CD14-positive monocyte (primary cell): ENCODE measurements at places on chromosomes 12 and 14.

- no peak for DNase-seq
Measured at GRCh38 chr12:5173511-5174011, 129.9 kb downstream of the KCNA5 start.

- DNase-seq: no peak
Measured at GRCh38 chr14:64825006-64825405, 54.7 kb downstream of the SPTB start.

DNA sequence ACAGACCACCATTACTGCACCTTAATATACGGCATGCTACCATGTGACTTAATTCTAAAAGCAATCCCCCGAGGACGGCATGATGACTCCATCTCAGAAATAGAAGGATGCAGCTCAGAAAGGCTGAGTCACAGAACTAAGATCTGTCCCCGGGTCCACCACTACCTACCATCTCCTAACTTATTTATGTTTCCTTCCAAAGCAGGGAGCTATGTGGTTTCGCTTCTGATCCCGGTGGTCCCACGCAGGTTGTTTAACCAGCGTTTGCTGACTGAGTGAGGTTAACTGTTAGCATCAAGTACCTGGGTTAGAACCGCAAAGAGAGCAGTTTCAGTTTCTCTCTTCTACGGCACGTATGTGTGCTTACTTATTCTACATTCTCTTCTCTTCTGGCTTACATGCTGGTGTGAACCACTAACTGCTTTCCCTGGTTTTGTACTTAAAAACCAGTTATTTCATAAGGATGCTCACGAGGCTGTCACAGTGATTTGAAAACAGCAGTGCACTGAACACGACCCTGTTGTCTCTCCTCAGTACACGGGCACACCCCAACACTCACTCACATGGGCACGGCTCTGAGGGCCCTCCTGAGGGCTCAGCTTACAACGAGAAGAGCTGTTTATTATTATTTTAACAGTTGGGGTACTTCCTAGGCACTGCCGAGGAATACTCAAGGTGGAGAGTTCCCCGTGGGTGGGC lies 66.7 kb downstream of the CCDC88C start:
- DNase-seq: no peak

GRCh38 chr12:31460024-31460423 lies 130.9 kb downstream of the DENND5B start:
- no peak for DNase-seq

DNA sequence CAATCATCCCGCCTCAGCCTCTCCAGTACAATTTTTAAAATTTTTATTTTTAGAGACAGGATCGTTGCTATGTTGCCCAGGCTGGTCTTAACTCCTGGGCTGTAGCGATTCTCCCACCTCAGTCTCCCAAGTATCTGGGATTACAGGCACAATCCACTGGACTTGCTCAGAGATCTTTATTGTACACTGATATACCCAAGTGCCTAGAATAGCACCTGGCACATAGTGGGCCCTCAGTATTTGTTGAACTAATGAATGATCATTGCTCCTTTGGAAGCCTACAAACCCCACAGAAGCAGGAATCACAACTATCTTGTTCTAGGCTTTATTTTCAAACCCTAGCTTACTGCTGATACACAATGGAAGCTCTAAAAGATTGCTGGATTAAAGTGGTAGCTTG lies 1.9 kb upstream of the PNN start:
- no peak for DNase-seq

DNA sequence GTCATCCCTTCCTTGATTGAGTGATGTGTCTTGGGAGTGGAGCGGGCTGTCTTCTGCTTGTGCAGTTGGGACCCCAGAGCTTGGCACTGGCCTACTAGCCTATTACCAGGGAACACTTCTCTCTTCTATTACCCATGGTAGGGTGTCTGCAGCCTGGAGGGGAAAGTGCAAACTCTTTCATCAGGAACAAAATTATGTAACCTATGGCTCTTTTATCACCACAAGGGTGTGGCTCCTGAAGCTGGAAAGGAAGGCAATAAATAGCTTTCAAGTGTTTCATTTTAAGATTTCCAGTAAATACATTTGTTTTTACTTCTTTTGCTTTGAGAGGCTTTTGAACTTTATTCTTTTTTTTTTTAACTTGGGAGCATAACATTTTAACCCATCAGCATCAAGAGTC lies 349.7 kb upstream of the FAR2 start:
- peak; percentile 20 for DNase-seq

GRCh38 chr14:75310295-75311111 lies 31.9 kb downstream of the FOS start:
- peak; percentile 56 for DNase-seq

DNA sequence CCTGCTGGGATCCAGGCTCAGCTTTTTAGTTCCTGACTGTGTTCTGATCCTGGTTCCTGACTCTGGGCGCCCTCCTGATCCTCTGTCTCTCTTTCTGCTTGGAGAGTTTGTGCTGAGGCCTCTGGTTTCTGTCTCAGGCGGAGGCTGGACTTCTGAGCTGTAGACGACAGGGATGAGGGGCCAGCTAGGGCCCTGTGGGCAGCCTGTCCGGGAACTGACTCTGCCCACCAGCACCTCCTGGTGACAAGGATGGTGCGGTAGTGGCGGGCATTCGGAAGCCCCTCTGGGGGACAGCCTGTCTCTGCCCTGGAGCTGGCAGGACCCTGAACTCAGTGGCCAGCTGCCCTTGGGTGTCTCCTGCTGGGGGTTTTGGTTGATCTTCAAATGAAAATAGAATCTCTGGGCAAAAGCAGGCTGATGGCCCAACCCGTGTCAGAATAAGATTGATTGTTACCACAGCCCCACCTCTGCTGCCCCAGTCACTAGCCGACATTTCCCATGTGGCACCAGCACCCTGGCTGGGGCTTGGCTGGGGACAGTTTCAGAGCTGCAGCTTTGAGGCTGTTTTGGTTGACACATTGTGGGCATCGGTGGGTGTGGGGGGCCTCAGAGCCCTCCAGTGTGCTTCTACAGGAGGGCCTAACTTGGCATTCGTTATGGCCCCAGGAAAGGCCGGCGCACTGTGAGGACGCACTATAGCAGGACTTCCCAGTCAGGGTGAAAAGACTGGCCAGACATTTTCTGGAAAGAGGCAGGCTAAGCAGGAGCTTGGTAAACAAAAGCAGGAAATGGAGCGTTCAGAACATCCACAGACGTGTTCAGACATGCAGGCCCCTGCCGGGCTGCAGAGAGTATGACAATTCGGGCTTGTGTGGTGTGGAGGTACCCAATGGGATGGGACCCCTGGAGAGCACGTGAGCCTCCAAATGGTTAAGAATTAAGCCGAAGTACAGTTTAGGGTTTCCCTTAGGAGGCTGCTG lies 16.2 kb downstream of the KRT80 start:
- DNase-seq: no peak
